ENCODE measurements at places on chromosomes 7 and 10.

DNA sequence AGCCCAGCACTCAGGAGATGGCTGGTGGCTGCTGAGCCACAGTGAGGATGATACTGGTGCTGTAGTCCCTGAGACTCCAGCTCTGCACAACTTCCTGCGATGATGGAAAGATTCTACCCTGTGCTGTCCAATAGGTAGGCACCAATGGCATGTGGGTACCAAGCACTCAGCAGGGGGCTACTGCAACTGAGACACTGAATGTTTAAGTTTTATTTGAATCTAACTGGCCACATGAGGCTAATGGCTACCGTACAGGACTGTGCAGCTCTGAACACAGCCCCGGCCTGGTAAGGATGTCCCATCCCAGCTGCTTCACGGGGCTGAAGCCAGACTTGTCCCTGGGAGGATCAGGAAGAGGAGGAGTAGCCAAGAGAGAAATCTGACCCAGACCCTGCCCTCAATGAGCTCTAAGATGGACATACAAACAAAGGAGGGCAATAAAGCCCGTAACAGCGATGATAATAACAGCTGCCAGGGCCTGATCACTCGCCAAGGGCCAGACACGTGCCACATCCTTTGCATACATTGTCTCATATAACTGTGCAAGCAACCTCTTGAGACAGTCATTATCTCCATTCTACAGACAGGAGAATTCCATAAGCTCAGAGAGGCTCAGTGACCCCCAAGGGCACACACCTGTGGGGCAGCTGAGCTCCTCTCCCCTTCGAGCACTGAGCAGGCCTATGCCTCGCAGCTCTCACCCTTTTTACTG, 3.8 kb downstream of the GPRIN2 start:
- no peak for DNase-seq

- no peak for DNase-seq
Measured at GRCh38 chr10:112917681-112918080, 32.4 kb upstream of the TCF7L2 start.

- peak; percentile 45 for DNase-seq
Measured at GRCh38 chr10:6399231-6399741, 180.8 kb downstream of the PRKCQ start.

DNA sequence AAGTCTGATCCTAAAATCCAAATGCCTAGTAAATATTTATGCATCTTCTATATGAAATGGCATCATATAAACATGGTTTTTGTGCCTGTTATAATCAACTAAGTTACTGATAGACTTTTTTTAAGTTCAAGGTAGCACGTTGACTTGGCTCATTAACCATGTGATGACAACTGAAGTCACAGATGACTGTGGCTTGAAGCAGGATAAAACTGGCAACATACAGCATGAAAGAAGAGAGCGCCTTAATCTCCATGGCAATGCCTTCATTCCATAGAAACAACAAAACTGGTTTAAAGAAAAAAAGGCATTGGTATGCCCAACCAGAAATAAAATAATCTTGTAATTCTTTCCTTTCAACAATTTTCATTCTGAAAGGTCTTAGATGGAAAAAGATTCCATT, 188.9 kb upstream of the CDK1 start:
- no peak for DNase-seq

DNA sequence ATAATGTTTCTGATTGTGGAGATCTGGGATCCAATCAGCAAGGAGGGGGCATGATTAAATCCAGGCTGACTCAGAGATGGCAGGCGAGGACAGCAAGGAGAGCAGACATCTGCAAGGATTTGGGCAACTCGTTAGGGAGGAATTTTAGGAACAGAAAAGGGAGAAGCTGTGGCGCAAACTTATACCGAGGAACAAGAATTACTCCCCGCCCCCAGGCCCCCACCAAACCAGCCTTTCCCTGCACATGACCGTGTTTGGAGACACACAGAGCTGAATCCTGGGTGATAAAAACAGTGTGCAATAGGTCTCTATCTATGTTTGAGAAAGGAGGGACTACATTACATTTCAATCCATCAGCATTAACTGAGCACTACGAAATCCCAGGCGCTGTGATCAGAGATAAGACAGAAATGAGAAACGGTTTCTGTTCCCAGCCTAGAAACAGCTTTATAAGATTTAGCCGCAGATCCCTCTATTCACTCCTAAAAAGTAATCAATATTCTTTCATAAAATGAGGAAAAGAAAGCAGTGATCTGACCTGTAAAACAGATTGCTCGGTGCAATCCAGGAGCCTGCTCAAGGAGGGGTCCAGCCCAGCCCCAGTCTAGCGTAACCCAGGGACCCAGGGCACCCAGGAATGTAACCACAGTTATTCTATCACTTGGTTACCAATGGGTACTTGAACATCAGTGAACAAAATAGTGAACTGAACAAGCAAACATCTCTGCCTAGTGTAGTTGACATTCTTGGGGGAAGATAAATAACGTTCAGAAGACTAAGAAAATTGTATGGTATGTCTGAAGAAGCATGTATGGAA, 37.2 kb upstream of the RAPGEF5 start:
- DNase-seq = peak; percentile 4

- no peak for DNase-seq
Measured at GRCh38 chr7:103972779-103973434, 16.6 kb downstream of the RELN start.

GRCh38 chr10:22433875-22434274, 88.6 kb downstream of the SPAG6 start:
- DNase-seq = peak; percentile 87

- no peak for DNase-seq
Measured at GRCh38 chr7:108252177-108252576, 122.0 kb upstream of the LAMB4 start.

DNA sequence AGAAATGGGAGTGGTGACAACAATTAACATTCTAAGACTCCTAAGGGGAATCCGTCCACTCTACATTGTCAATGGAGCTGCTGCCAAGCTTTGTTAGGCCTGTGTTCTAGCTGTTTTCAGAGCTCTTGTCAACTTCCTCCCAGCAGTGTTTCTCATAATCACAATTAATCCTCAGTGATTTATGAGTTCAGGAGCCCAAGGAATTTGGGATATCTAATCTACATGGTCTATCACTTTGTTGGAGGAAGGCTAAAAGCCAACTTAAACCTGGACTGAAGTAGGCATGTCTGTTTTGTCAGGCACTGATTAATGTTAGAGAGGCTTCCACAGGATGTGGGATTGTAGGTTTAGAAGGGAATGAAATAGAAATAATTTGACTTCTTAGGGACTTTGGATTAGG, 10.2 kb upstream of the OR2F2 start:
- no peak for DNase-seq

DNA sequence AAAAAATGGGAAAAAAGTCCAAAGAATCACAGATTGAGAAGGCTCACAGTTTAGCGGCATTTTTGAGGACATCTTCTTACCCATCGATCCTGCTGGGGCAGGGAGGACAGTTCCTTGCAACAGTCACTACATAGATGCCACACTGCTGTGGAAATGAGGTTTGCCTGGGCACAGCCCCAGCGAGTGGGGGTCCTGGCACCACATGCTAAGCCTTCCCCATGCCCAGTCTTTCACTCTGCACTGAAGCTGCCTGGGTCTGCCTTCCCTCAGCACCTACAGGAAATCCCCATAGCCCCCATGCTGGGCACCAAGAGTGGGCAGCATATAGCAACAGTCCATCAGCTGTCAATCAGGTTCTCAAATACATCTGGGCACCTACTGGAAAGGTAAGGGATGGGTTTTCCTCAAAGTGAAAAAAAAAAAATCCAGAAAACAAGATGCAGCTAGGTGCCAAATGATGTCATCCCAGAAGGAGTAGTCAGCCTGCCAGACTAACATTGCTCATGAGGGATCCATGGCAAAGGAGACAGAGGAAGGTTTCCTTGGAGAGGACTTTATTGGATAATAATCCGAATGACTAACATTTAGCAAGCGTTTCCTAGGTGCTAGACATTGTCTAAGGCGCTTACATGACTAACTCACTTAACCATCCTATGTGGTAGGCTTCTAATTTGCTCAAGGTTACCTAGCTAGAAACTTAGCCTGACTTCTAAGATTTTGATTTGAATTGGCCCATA, 125.7 kb upstream of the CXCL12 start:
- DNase-seq = no peak

DNA sequence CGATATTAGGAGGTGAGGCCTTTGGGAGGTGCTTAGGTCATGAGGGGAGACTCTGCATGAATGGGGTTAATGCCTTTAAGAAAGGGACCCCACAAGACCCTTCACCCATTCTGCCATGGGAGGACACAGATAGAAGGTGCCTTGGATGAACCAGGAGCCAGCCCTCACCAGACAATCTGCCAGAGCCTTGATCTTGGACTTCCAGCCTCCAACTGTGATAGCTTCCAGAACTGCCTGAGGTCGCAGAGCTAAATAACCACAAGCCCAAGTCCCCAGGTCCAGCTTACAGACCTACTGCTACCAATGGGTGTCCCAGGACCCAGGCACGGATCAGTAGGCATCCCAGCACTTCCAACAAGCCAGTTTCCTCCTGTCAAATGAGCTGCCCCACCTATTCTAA, 37.5 kb downstream of the TNS3 start:
- no peak for DNase-seq

DNA sequence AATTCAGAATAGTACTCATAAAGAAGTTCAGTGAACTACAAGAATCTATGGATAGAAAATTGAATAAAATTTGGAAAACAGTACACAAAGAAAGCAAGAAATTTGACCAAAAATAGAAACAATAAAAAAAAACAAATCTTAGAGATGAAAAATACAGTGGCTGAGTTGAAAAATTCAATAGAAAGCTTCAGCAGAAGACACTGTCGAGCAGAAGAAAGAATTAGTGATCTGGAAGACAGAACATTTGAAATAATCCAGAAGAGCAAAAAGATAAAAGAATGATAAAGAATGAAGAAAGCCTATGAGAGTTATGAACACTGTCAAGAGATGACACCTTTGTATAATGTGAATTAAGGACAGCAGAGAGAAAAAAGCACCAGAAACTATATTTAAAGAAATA, 480.6 kb downstream of the SDK1 start:
- no peak for DNase-seq

DNA sequence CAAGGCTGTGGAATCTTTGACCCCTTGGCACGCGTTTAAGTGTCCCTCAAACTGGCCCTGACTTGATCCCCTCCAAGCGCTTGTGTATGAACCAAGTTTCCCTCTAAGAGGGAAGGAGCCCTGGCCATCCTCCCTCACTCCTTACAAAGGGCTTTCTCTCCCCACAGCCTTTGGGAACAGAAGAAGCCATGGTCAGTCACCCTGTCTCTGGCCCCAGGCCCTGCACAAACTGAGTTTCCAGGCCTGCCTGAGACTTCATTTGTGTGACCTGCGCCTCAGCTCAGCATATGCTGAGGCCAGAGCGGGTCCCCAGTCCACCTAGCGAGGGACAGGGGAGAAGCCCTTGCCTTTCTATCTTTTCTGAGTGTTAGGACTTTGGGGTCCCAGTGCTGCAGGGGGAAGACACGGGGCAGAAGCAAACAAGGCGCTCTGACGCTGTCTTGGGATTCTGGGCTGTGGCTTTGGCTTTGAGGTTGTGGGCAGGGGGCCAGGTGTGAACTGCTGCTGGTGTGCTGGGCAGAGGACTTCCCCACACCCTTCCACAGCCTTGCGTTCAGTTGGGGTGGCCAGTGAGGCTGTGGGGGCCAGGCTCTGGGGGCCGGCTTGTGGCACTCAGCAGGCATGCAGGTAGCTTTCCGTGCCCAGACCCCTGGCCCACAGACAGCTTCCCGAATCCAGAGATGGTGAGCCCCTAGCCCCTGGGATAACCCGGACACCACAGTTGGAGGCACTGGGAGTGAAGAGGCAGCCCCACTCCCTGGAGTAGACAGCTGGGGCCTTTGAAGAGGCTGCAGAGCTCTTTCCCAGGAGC, 1.5 kb downstream of the RET start:
- no peak for DNase-seq

DNA sequence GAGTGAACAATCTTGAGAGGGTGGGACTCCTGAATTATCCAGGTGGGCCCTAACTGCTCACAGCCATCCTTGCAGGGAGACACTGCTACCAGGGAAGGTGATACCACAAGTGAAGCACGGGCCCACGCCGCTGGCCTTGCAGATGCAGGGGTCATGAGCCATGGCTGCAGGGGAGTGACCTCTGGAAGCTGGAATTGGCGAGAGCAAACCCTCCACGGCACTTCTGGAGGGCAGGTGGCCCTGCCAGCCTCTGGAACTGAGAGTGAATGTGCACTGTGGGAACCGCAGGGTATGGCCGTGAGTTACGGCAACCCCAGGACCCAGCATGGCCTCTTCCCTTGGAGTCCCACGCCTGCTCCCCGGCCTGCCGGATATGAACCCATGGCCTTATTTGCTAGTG, 37.5 kb downstream of the STK32C start:
- no peak for DNase-seq

DNA sequence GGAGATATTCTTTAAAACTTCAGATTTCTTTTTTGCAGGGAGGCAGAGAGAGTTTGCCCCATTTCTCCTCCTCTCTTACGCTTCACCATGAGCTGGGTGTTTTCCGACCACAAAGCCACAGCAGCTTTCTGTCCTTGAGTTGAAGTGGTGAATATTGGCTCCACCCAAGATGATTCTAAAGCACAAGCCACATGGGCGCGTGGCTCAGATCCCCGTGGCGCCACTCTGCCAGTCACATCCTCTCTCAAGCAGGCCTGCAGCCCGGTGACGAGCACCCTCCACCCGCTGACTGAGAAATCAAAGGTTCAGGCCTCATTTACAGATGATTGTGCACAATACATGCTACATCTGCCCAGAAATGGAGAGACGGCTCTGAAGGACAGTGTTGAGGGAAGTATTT, 27.6 kb upstream of the RNF32 start:
- no peak for DNase-seq

- DNase-seq = no peak
Measured at GRCh38 chr10:113992471-113993011, 51.1 kb upstream of the ADRB1 start.

- no peak for DNase-seq
Measured at GRCh38 chr10:98208925-98209324, 59.1 kb downstream of the LOXL4 start.

DNA sequence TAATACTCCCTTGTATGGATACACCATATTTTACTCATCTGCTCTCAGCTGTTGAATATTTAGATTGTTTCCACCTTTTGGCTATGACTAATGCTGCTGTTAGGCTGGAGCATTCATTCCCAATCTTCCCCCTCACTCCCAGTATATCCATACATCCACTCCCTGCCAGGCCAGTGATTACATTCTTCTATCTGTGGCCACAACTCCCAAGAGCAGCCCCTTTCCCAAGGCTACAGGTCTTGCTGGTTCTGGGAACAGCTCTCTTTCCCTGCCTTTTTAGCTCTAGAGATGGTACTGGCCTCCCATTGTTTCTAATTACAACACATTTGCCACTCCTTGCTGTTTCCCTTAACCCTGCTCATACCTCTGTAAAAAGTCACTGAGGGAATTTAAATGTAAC, 28.2 kb downstream of the SFR1 start:
- DNase-seq = peak; percentile 23

DNA sequence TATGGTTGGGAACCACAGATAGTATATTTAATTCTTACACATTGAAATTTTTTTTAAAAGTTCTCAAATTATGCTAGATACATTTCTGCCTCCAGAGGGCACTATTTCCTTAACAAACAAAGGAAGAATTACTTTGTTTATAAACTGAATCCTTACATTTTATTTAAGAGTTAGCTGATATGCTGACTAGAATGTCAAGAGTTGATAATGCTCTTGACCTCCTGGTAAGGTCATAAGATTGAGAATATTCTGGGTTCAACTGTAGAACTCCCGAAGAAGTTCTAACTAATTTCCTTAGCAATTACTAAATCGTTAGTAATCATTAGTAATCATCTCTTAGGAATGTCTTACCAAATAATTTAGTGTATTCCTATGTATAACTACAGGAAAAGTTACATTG, 95.3 kb upstream of the CYP26C1 start:
- DNase-seq = peak; percentile 34
